ENCODE measurements at places on chromosomes 1 and 21.

- peak; percentile 90 for ATAC-seq
These were observed 15.2 kb downstream of the LRRC71 start for GRCh38 chr1:156935505-156936128.

- ATAC-seq, result no peak
These were observed 230.4 kb upstream of the TMEM51 start for GRCh38 chr1:14922942-14923726.

GRCh38 chr1:162951553-162952315 lies 90.8 kb upstream of the CCDC190 start:
- ATAC-seq, result no peak

GRCh38 chr1:18849261-18849711 lies 10.2 kb downstream of the TAS1R2 start:
- no peak for ATAC-seq

DNA sequence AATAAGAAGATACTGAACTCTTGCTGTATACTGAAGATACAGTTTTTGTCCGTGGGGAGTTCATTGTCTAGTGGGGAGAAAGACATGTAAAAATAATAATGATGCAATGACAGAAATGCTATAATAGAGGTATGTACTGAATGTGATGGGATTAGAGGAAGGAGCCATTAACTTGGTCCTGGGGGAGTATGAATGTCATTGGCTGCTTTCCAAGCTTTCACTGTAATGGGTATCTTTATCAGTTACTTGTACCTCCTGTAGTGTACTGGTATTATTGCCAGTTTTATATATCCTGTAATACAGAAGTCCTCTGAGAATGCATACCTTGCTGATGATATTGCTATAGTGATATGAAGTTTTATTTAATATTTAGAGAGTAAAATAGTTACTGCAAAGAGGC lies 7.4 kb downstream of the BTBD8 start:
- ATAC-seq, result no peak

DNA sequence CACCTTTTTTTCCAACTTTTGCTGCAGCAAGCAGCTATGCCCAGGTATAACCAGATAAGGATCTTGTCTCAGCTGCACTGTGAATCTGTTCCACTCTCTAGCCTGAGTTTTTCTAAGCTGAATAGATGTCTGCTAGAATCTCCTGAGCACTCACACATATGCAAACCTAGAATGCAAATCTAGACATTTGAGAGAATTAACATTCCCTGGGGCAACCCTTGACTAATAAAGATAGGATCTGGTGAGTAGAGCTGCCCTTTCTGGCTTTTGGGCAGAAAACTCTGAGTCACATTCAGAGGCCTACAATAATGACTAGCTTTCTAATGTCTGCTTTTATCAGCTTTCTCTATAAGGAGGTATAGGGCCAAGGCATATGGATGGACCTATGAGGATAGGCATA lies 61.4 kb upstream of the BARHL2 start:
- ATAC-seq, result no peak

- no peak for ATAC-seq
These were observed 3.2 kb downstream of the UHMK1 start for GRCh38 chr1:162500805-162501204.

GRCh38 chr1:57748719-57749118 lies 324.9 kb upstream of the DAB1 start:
- ATAC-seq, result peak; percentile 80
